ENCODE measurements at places on chromosomes 4 and X. TPM values are rescaled to one million over a fixed set of nuclear protein-coding genes. Genes with fewer than 3 reads are reported as not detected.

Gene SMIM31
- not detected for total RNA-seq

Gene PNMA5
- total RNA-seq: not detected

Gene CT45A2
- total RNA-seq: not detected

Gene ARX
- total RNA-seq: not detected

Gene LRCH2
- total RNA-seq: not detected

Gene ADAMTS3
- not detected for total RNA-seq

Gene POU4F2
- not detected for total RNA-seq

Gene SHROOM4
- total RNA-seq: not detected

Gene FAM13A
- 1.4 TPM for total RNA-seq

Gene NCBP2L
- not detected for total RNA-seq

Gene ANXA3
- total RNA-seq: not detected

Gene CORIN
- 0.04 TPM for total RNA-seq

Gene STK26
- total RNA-seq: 52.0 TPM

Gene VCX2
- not detected for total RNA-seq

Gene FAM47A
- total RNA-seq: not detected

Gene ARL9
- 0.35 TPM for total RNA-seq

Gene RRH
- total RNA-seq: 0.44 TPM

Gene DDIT4L
- total RNA-seq: not detected

Gene SPATA18
- 0.35 TPM for total RNA-seq

Gene SOWAHB
- not detected for total RNA-seq

Gene LDB2
- not detected for total RNA-seq

Gene SPANXB1
- not detected for total RNA-seq

Gene PDLIM3
- total RNA-seq: not detected

Gene RCHY1
- 31.7 TPM for total RNA-seq

Gene BRS3
- total RNA-seq: not detected

Gene PLK4
- 29.1 TPM for total RNA-seq

Gene BST1
- 0.48 TPM for total RNA-seq

Gene SASH3
- total RNA-seq: 147 TPM

Gene CXCL3
- total RNA-seq: not detected

Gene NUDT11
- 2.0 TPM for total RNA-seq

Gene GAGE2A
- not detected for total RNA-seq

Gene ETDA
- not detected for total RNA-seq

Gene CLCN4
- 0.04 TPM for total RNA-seq

Gene MAP3K15
- total RNA-seq: 0.28 TPM

Gene FGG
- not detected for total RNA-seq

Gene TMEM47
- total RNA-seq: not detected

Gene SLC9B1
- total RNA-seq: 1.2 TPM

All from CD8-positive, alpha-beta memory T cell (primary cell).